Activated CD4-positive, alpha-beta memory T cell treated with anti-CD3 and anti-CD28 coated beads for 36 hours (primary cell): ENCODE measurements at places on chromosomes 11 and 22.

- DNase-seq, result no peak
Measured at GRCh38 chr22:46078241-46079092, 71.9 kb upstream of the PPARA start.

- no peak for DNase-seq
Measured at GRCh38 chr11:109023036-109023435, 358.2 kb downstream of the DDX10 start.

GRCh38 chr22:45678961-45679912, 7.6 kb downstream of the ATXN10 start:
- no peak for DNase-seq

- DNase-seq, result no peak
Measured at GRCh38 chr11:27526535-27526934, 20.0 kb upstream of the LIN7C start.

DNA sequence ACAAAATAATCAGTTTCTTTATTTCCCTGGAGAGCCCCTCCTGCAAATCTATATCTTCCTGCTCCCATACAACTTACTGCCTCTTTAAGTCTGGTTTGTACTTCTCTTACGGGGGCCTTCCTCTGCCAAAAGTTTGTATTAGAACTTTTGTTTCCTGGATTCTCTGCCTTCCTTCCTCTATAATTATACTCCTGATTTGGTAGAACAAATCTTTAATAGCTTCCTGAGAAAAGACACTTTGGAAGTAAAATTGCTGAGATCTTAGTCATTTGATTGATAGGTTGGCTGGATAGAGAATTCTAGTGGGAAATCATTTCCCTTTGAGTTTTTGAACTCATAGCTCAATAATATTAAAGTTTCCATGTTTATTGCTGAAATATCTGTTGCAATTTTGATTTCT, 499.2 kb downstream of the RAB38 start:
- DNase-seq, result no peak

- DNase-seq, result no peak
Measured at GRCh38 chr11:66510990-66511339, 530 bp downstream of the BBS1 start.

GRCh38 chr11:116309446-116309845, 463.3 kb downstream of the BUD13 start:
- DNase-seq, result no peak

- no peak for DNase-seq
Measured at GRCh38 chr22:49021131-49021925, 806.3 kb downstream of the BRD1 start.

DNA sequence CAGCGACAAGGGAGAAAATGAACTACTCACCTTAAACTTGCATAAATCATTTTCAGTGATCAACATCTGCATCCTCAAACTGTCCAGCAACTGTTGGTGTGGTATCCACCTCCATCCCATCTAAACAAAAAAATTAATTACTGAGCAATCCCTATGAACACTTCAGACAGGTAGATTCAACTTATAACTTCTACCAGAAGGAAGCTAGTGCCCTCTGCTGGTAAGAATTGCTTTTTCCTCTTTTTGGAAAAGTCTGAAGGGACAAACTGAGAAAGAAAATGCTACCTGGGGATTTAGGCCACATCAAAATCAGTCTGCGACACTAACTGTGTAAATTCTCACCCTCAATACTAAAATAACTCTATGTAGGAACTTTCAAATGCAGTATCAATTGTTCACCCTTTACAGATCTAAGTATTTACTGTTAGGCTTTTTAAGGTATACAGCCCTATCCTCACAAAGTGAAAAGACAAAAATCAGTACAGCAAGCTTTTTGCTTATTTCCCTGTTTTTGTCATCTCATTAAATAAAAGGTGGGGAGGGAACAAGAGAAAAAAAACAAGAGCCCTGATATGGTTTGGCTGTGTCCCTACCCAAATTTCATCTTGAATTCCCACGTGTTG, 17.9 kb downstream of the CLNS1A start:
- DNase-seq, result no peak

DNA sequence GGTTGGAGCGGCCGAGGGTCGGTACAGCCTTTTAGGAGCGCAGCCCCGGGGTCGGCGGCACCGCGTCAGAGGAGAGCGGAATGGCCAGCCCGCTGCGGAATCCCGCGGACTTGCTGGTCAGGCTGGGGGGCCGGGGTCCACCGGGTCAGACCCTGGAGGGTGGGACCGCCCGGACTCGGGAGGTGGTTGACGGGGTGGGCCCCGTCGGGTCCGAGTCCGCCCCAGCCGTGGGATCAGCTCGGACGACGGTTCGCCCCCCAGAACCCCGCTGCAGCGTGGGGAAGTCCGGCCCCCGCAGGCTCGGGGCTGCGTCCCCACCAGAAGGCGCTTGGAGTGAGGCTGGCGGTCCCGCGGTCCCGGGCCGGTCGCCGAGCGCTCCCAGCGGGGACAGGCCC, 301 bp upstream of the ADM2 start:
- DNase-seq, result no peak
